ENCODE measurements at places on chromosomes 1 and 21.

GRCh38 chr1:43034195-43034658, 75.6 kb upstream of the SLC2A1 start:
- no peak for DNase-seq

DNA sequence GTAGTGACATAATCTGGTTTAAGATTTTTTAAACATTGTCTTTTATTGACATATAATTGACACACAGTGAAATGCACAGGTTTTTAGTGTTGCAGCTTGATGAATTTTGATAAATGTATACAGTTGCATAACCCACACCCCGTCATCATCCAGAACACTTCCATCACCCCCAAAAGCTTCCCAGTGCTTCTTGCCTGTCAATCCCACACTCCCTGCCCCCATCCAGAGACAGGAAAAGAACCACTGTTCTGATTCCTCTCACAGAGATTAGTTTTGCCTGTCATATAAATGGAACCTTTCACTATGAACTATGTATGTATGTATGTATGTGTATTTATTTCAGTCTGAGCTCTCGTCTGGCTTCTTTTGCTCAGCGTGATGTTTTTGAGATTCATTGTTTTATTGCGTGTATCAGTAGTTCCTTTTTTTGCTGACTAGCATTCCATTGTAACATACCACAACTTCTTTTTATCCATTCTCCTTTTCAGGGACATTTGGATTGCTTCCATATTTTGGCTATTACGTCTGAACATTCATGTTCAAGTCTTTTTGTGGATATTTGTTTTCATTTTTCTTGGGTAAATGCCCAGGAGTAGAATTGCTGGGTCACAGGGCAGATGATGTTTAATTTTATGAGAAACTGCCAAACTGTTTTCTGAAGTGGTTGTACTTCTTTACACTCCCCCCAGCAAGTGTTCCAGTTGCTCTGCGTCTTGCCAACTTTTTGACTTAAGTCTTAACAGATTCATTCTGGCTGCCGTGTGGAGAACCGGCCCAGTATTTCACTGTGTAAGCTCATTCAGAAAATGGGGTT, 8.7 kb downstream of the UBIAD1 start:
- no peak for DNase-seq

- DNase-seq, result no peak
Observed at GRCh38 chr1:33685256-33685655, 178.6 kb upstream of the HMGB4 start.

DNA sequence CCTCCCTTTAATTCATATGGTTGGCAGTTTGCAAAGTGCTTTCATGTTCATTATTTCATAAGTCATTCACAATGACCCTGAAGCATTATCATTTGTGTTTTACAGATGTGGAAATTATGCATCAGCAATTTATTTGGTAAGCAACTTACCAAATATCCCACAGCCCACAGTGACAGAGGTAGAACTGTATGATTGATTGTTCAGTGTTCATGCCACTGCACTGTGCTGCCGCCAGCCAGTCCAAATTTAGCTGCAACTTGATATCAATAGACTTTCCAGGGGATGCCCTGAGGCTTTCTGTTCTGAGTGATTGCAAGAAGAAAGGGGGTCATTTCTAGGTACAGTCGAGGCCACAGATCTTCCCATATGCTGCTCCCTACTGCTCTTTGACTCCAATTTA, 380.3 kb downstream of the PLPP3 start:
- no peak for DNase-seq

GRCh38 chr1:178932552-178932906, 61.7 kb upstream of the ANGPTL1 start:
- no peak for DNase-seq

DNA sequence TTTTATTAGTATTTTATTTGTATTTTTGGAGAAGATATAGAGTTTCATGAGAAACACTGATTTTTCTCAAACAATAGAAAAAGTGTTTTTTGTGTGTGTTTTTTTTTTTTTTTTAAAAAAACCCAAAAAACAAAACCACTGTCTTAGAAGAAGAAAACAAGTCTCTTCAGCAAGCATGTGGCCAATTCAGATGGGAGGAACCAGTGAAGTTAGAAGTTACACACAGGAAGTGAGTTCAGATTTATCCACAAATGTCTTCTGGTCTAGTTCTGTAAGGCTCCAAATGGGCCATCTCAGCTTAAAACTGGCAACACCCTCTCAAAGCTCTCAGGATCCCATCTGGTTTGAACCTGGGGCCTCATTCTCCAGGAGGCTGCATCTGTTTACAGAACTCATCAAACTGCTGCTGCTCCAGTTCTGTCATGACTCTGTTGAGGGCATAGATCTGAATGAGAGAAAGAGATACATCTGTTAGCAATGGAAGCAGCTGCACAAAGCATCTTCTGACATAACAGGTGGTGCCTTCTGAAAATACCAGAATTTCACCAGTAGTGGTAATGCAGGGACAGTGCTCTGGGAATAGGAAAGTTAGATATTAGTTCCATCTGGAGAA, 9.8 kb upstream of the ERMAP start:
- no peak for DNase-seq

DNA sequence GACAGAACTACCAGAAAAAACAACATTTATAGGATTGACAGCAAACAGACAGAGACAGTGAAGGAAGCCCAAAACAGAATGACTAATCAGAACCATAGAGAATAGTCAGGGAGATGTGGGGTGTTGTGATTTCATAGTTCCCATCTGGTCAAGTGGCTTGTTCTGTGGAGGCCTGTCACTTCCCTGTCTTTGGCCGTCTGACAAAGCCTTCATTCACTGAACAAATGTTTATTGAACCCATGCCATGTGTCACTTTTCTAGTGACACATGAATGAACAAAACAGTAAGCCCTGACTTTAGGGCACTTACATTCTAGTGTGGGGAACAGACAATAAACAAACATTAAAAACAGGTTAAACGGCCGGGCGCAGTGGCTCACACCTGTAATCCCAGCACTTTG, 3.2 kb upstream of the SRRM1 start:
- no peak for DNase-seq

GRCh38 chr1:184563308-184563707, 176.5 kb downstream of the C1orf21 start:
- DNase-seq, result no peak

GRCh38 chr1:71047635-71048607, at the start of gene PTGER3:
TSS of gene PTGER3 (minus strand) at chr1:71047816. CDS start at chr1:71047577, 239 bp downstream.
- peak; percentile 18 for DNase-seq

GRCh38 chr1:87615901-87616300, 287.2 kb downstream of the LMO4 start:
- no peak for DNase-seq

DNA sequence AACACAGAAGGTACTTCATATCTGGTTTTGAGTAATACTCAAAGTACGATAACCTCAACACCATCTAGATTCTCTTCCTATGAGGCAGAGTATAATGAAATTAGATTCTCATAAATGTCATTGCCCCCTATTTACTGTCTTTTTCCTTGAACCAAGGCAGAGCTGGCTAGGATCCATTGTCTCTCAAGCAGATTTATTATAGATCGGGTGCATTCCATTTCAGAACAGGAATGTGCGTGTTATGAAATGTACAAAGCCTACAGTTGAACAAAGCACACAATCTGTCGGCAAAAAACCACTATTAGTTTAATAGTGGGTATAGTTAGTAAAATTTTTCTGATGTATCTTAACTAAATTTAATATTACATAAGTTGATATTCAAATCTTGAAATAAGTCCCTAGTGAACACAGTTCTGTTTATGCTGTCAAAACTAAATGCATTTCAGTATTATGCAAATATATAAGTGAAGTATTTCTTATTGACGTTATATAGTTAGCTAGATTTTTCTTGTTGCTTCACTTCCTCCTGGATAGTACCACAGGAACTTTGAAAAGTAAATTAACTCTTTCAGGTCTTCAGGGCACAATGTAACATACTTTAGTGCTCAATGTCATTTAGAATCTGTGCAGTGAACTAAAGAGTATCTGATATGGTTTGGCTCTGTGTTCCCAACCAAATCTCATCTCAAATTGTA, 92.1 kb downstream of the DDAH1 start:
- DNase-seq, result no peak

DNA sequence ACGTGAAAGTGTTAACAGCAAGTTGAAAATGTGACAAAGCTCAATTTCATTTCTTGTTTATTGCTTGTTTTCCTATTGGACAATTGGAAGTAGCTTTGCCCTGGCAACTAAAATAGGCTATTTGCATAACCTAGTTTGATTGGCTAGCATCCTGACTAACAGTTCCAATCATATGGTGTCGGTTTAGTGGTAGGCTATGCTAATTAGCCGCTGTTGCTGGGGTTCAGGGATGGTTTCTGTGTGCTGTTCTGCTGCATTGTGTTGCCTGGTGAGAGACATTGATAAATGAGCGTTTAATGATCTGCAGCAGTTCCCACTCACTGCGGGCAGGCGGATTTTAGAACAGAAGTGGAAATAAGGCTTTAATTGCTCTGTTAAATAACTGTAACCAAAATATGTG, 68.5 kb downstream of the DYRK1A start:
- DNase-seq, result peak; percentile 85

GRCh38 chr1:6117064-6117463, 63.1 kb downstream of the CHD5 start:
- DNase-seq, result no peak

DNA sequence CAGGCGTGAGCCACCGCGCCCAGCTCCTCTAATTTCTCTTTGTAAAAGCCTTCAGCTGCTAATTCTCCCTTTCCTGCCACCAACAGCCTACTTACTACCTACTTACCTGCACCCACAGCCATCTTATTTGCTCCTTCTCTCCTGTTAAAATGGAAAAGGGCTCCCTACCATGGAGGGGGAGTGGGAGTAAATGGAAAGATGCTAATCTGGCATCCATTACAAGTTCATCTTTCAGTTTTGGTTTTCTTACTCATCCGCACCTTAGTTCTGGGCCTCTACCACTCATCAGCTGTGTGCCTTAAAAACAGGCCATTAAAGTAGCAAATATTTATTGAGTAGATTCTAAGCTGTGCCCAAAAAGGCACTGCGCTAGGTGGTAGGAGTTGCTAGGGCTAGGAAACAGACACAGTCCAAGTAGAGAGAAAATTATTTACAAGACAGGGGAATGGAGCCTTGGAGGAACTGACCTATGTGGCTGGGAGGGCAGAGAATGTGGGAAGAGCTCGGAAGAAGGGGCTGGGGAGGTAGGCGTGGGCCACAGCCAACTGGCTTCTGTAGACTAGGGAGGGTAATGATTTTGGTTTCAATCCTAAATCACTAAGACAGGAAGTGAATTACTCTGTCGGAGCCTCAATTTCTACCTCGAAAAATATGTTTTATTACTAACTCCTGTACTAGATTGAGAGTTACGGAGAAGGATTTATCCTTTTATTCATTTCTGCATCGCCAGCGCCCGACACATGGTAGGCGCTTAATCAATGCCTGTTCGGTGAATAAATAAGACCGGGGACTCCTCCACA, 685 bp upstream of the DDI2 start:
- DNase-seq, result no peak

GRCh38 chr1:97424209-97424608, 496.6 kb downstream of the DPYD start:
- no peak for DNase-seq

DNA sequence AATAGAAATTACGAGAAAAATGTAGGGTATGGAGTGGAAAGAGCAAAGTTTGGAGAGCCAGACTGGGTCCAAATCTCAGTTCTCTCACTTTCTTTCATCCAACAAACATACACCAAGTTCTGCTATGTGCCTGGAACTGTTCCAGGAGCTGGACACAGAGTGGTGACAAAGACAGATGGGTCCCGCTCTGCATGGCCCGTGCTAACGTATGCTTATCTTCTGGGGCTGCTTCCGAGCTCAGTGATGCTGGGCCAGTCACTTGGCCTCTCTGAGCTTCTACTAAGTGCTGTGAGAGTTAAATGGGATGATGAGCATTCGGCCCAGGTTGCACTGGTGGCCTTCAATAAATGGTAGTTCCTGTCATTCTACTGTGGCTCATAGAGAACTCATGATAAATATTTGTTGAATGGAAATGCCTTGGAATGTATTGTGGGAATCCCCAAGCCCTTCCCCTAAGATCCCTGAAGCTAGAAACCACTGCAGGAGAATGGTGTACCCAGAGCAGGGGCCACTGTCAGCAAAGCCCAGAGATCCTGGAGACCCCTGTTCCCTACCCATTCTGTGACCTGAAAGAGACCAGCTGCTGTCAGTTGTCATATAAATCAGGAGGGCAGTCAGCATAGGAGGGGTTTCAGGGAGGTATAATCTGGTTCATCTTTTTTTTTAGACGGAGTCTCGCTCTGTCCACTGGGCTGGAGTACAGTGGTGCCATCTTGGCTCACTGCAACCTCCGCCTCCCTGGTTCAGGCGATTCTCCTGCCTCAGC, 3.8 kb downstream of the LEMD1 start:
- no peak for DNase-seq

DNA sequence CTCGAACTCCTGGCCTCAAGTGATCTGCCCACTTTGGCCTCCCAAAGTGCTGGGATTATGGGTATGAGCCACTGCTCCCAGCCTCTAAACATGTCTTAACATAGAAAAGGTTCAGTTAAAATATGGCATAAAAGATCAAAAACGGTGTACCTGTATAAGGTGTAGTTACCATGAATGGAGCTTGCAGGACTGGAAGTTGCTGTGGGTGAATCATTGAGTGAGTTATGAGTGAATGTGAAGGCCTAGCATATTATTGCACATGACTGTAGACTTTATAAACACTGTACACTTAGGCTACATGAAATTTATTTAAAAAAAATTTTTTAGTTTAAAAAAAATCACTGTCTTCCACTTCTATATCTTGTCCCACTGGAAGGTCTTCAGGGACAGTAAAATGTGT, 15.7 kb downstream of the ABCD3 start:
- no peak for DNase-seq

- DNase-seq, result no peak
Observed at GRCh38 chr1:229582011-229582694, 23.6 kb upstream of the ABCB10 start.

- DNase-seq, result no peak
Observed at GRCh38 chr21:46254208-46254975, 25.8 kb upstream of the LSS start.

- DNase-seq, result peak; percentile 55
Observed at GRCh38 chr1:5389101-5389885, 602.9 kb downstream of the NPHP4 start.

- DNase-seq, result no peak
Observed at GRCh38 chr1:8205771-8206170, 112.1 kb upstream of the SLC45A1 start.

DNA sequence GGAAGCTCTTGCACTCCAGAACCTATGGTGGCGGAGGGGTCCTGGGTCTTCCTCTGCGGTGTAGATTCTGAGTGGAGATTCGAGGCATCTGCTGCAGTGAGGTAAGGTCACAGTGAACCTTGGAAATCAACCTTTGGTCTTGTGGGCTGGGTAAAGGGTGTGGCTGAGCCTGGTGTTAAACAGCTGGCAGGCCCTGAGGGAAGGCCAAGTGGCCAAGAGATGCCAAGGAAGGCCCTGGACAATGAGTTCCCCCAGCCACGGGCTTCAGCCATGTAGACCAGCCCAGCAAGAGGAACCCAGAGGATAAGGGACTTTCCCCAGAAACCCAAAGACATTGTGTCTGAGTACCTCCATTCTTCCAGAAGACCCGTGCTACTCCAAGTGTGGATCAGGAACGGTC, 137.2 kb upstream of the ETS2 start:
- DNase-seq, result no peak

- DNase-seq, result peak; percentile 56
Observed at GRCh38 chr1:27332536-27333281, 9.1 kb upstream of the SYTL1 start.

- no peak for DNase-seq
Observed at GRCh38 chr21:31644643-31645042, 14.8 kb upstream of the SOD1 start.

All from naive thymus-derived CD4-positive, alpha-beta T cell (primary cell).